Fibroblast of pulmonary artery (primary cell): ENCODE measurements at places on chromosomes 3 and 15.
A peak's percentile ranks its signal among the peaks of the same experiment; 100 is the strongest.

- DNase-seq, result no peak
These were observed 29.7 kb downstream of the CRYGS start for GRCh38 chr3:186514296-186515002.

GRCh38 chr3:168858327-168858726 is 762.6 kb upstream of the GOLIM4 start:
- no peak for DNase-seq

GRCh38 chr15:64251121-64251520 is 88.3 kb upstream of the PPIB start:
- no peak for DNase-seq

GRCh38 chr15:68991723-68992122 is 22.8 kb upstream of the NOX5 start:
- DNase-seq, result peak; percentile 41

GRCh38 chr3:60809857-60810610 is 441.2 kb downstream of the FHIT start:
- peak; percentile 2 for DNase-seq

- DNase-seq, result no peak
These were observed 1.7 kb downstream of the LRRN1 start for GRCh38 chr3:3800685-3801493.

- no peak for DNase-seq
These were observed 48.2 kb upstream of the VGLL4 start for GRCh38 chr3:11691767-11692531.

DNA sequence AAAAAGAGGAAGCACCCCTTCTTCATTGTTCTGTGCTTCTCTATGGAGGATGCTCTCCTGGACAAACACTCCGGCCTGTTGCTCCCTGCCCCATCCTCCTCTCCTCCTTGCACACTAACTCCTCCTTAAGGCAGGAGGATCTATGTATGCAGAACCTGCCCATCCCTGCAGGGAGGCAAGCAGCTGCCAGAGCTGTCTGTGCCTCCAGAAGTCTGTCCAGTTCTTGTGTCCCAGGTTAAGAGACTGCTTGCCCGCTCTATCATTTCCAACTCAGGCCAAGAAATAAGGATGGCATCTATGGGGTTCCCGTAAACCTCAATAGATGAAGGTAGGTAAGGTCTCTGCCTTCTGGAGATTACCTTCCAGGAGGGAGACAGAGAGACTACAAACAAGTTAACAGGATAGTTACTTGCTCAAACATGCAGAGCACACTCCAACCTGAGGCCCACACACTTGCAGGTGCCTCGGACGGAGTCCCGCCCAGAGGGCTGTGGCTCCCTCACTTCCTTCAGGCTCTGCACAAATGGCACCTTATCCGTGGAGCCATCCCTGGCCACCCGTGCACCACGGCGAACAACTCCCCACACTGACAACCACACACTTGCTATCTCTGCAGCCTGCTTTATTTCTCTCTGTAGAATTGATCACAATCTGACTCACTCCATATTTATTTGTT is 6.9 kb downstream of the XXYLT1 start:
- DNase-seq, result no peak

- no peak for DNase-seq
These were observed 67.0 kb downstream of the SMAD6 start for GRCh38 chr15:66768987-66769386.

GRCh38 chr15:43969802-43970375 is 143.1 kb downstream of the WDR76 start:
- no peak for DNase-seq

DNA sequence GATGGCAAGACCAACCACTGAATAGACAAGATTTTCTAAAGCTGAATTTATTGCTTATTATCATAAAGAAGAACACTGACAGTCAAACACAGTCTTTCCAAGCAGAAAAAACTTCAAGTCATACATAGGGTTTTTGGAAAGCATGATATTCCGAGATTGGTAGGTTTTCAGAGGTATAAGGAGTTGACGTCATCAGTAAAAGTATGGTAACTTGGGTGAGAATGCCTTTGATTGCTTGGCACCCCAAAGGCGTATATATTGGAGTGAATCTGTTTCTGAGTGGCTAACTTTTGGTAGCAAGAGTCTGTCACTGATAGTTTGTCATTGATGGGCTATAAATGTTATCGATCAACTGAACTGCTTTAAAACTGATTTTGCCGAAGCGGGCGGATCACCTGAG is 227.9 kb upstream of the CNTN4 start:
- DNase-seq, result no peak

DNA sequence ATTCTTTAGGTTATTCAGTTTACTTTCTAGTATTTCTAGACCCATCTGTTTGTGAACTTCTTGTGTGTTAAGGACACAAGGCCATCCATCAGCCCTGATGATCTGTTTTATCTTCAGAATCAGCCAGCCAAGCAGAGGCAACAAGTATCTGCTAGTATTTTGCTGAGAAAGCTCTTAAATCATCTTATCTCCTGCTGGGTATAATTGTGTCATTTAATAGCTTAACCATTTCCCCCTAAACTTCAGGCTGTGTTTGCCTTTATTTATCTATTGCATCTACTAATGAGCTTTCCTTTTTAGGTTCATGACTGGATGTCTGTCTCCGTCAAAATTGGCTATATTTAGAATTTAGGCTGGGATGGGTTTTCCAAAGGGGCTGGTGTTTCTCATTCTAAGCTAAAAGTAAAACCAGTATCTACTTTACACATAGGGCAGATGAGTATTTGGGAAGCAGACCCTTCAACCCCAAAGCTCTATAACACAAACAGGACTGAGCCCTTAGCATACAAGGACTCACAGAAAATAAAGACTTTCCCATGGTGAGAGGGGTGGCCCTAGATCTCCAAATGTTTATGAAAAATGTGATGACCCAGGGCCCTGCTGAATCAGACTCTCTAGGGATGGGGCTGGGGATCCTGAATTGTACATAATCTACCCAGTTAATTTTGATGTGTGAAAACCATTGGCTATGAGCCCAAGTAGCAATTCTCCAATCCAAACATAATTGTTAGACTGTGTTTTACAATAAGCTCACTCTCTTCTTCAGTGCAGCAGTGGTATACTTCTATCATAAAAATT is 65.3 kb upstream of the PSMD6 start:
- DNase-seq, result no peak

DNA sequence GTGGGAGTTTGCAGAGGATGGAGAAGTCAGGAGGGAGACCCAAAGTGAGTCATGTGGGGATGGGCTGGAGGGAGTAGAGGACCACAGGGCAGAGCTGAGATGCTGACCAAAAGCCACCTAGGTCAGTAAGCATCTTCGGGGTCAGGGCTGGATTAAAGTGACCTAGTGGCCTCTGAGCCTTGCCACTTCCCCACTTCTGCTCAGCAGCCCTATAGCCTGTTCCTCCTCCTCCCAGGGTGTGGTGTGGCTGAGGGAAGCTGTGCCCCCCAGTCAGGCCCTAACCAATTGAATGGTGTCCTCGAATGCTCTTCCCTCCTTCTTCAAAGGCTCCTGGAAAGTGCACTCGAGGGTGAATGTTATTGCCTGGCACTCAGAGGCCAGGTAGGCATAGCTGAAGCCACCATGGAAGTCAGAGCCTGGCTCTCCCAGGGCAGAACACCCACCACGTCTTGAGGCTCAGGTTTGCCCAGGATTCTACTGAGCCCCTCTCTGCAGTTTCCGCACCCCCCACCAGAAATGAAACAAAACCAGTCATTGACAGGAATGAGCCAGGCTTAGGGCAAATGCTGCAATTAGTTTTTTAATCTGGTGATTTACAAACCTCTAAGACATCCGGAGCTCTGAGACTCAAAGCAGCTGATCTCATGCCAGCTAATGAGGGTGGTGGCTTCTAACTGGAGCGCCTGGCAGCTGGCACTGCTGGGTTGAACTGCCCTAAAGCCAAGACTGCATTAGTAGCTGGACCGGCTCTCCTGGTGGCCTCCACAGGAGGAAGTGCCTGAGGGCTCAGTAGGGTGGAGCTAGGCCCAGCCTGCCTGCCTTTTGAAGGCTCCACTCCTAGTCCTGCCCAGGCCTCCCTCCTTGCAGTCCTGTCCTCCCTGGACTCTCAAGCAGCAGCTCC is 26.0 kb upstream of the VIPR1 start:
- peak; percentile 39 for DNase-seq

- no peak for DNase-seq
These were observed 2.3 kb downstream of the CCK start for GRCh38 chr3:42263354-42264346.

DNA sequence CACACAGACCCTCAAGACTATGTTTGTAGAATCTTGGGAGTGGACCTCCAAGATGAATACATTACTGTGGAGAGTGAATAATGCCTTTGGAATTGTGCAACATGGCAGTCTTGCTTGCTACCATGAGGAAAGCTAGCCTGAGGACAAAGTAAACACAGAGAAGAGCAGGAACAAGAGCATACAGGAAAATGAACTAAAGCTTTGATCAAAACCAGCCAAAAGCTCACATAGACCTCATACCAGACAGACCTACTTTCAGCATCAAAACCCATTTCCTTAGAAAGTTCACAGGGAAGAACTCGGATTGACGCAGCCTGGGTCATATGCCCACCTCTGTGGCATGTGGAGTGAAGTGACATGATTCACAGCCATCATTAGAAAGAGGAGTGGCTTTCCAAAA is 3.3 kb upstream of the RAB8B start:
- DNase-seq, result peak; percentile 56

DNA sequence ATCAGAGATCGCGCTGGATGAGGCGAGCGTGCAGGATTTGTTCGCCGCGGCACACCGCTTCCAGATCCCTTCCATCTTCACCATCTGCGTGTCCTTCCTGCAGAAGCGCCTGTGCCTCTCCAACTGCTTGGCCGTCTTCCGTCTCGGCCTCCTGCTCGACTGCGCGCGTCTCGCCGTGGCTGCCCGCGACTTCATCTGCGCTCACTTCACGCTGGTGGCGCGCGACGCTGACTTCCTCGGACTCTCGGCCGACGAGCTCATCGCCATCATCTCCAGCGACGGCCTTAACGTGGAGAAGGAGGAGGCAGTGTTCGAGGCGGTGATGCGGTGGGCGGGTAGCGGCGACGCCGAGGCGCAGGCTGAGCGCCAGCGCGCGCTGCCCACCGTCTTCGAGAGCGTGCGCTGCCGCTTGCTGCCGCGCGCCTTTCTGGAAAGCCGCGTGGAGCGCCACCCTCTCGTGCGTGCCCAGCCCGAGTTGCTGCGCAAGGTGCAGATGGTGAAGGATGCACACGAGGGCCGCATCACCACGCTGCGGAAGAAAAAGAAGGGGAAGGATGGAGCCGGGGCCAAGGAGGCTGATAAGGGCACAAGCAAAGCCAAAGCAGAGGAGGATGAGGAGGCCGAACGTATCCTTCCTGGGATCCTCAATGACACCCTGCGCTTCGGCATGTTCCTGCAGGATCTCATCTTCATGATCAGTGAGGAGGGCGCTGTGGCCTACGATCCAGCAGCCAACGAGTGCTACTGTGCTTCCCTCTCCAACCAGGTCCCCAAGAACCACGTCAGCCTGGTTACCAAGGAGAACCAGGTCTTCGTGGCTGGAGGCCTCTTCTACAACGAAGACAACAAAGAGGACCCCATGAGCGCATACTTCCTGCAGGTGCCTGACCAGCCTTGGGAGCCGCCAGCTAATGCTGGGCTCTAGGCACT is 819 bp downstream of the KLHL40 start:
- DNase-seq, result no peak

DNA sequence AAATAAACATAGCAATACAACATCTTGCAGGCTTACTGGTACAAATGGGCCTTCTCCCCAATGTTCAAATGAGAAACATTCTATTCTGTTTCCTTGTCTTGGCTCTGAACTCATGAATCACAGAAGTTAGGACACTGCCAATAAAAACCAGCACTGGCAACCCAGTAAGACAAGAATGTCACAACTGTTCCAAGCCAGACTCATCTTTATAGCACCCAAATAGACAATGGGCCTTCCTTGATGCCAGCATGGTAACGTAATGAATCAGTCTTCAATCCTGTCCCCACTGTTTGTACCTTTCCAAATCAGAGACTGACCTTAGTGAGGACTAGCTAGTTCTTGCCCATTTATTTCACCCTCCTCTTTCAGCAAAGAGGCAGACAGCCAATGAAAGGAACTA is 14.1 kb upstream of the RPS17 start:
- DNase-seq, result no peak

GRCh38 chr3:17138246-17139039 is 253.7 kb downstream of the PLCL2 start:
- DNase-seq, result no peak

- DNase-seq, result no peak
These were observed 141.8 kb upstream of the NECTIN3 start for GRCh38 chr3:110929816-110930215.

- DNase-seq, result no peak
These were observed 66.3 kb upstream of the LRTM1 start for GRCh38 chr3:54994111-54994513.

GRCh38 chr3:155979746-155980145 is 109.3 kb downstream of the GMPS start:
- no peak for DNase-seq

DNA sequence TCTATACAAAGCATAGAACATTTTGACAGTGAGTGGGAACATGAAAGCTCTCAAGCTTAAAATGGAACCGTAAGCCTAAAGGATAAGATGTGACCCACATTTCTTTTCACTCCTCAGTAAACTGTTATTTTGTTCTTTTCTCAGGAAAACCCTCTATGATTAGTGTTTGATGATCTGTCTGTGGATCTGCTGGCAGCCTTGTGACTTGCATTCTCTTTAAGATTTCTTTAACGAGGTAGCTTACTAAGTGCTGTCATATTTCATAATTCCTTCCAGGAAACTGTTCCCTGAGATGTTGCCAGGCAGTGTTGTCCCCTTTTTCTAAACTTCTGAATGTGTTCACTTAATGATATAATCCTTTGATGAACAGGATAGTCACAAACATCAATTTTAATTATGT is 167.6 kb downstream of the PYDC2 start:
- no peak for DNase-seq

- DNase-seq, result no peak
These were observed 275.0 kb upstream of the LYSMD4 start for GRCh38 chr15:100008258-100008657.

GRCh38 chr3:45105855-45106671 is 40.1 kb downstream of the CDCP1 start:
- DNase-seq, result peak; percentile 76

DNA sequence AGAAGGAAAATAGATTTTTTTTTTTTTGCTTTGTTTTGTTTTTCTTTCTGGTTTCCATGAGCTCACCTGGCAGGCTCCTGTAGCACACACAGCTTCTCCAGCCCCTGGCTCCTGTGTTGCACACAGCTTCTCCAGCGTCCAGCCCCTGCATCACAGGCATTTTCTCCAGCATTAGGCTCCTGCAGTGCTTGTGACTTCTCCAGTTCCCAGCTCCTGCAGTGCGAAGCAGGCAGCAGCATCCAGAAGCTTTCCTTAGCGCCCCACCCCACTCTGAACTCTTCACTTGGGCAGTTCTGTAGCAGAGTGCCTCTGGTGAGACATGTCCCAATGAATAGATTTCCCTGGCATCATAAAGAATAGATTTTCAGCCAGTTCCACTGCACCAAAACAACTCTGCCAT is 5.5 kb upstream of the CCDC39 start:
- no peak for DNase-seq

DNA sequence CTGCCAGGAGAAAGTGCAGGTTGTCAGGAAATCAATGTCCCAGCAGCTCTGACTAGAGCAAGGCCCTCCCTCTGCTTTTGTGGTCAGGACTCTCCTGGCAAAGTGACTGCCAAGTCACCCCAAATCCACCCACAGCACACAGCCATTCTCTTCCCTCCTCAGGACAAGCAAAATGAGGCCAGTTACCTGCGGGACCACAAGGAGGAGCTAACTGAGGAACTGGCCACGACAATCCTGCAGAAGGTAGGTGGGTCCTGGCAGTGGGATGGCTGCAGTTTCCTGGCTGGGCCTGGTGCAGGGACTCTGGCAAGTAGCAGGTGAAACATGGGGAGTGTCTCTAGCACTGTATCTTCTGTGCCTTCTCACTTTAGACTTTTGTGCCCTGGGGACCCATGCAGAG is 142.5 kb upstream of the EIF1B start:
- no peak for DNase-seq
